A673 (cell line): ENCODE measurements at places on chromosomes 1 and 21. TPM values are rescaled to one million over a fixed set of nuclear protein-coding genes. Genes with fewer than 3 reads are reported as not detected.

GRCh38 chr1:145962157-145963102 lies 1.9 kb downstream of the ANKRD34A start:
- H3K4me1 ChIP-seq: peaks cover 33% of the 10 kb centered on the region
- peak overlapping the region; percentile 71 for H3K4me3 ChIP-seq
- no peaks in the 10 kb centered on the region for H3K36me3 ChIP-seq
- peak overlapping the region; percentile 0 for H3K27ac ChIP-seq
- no peaks in the 10 kb centered on the region for H3K27me3 ChIP-seq
- peak; percentile 54 for DNase-seq

DNA sequence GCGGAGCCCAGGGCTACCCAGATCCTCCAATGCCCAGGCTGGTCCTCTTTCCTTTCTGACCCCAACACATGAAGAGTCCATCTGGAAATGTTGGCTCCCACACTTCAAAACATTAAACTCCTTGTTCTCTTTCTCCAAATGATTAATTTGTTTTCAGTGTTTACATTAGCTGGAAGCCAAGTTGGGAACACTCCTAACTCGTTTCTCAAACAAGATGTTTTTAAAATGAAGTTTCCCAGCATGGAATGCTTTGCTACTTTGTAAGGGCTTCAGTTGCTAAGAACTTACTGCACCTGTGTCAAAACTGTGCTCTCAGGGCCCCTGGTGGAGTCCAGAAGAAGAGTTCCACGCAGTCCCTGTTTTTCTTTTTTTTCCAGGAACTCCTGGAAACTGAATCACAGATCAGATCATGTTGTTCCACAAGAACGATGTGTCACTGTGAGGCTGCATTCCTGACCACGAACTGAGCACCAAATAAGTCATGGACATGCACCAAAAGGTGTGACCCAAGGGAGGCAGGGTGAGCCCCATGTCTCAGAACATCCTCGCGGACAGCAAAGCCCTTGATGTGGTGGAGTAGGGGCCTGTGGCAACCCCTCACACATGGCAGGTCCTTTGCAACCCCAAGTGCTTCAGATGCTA lies 257.3 kb downstream of the KCNJ6 start:
- H3K27me3 ChIP-seq: peaks cover 7% of the 10 kb centered on the region
- H3K4me1 ChIP-seq: no peaks in the 10 kb centered on the region
- no peak for DNase-seq
- H3K27ac ChIP-seq: no peak overlapping the region

DNA sequence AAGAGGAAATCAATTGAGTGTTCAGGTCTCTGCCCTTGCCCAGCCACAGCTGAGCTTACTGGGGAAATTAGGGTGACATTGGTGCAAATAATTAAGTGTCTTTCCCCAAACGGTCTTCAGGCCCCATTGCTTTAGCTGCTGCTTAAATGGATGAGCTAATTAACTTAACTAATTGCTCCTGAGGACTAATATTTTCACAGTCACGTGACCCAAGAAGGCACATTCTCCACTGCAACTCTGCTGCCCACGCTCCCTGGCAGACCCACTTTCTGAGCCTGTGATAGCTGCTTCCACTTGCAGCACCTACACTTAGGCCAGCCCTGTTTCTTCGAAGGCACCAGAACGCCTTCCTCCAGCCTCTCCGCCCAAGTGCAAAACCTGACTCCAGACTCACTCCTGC lies 56.2 kb downstream of the SYT2 start:
- no peak overlapping the region for H3K4me3 ChIP-seq
- no peaks in the 10 kb centered on the region for H3K27me3 ChIP-seq
- H3K4me1 ChIP-seq: peaks cover 6% of the 10 kb centered on the region
- no peaks in the 10 kb centered on the region for H3K36me3 ChIP-seq
- no peak overlapping the region for H3K27ac ChIP-seq
- DNase-seq: no peak

GRCh38 chr1:89167590-89168230 lies 8.1 kb downstream of the GBP7 start:
- H3K4me1 ChIP-seq: peaks cover 10% of the 10 kb centered on the region
- H3K4me3 ChIP-seq: no peak overlapping the region
- H3K27me3 ChIP-seq: no peaks in the 10 kb centered on the region
- H3K36me3 ChIP-seq: no peaks in the 10 kb centered on the region
- H3K27ac ChIP-seq: no peak overlapping the region

DNA sequence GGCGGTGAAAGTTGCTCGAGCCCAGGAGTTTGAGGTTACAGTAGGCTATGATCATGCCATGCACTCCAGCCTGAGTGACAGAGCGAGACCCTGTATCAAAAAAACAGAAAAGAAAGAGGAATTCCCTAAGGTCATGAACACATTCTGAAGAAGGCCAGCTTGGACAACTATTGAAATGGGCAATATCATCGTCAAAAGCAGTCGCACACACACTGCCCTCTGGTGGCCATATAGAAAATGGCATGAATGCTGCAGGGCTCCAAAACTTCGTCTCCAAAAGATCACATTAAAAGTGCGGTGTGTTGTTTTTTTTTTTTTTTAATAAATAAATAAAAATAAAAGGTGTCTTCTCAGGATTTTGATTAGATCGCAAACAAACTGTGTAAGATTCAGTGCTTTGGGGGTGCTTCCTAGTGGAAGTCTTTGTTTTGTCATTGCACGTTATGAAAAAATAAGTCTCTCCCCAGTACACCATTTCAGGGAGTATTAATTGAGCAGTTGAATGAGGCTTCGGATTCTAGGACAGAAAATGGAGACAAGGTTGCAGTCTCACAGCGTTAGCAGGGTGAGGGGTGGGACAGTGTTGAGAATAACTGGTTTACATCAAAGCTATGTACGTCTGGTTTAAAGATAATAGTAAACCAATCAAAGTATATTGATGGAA lies 87.5 kb upstream of the FMN2 start:
- H3K36me3 ChIP-seq: no peaks in the 10 kb centered on the region
- peaks cover 1% of the 10 kb centered on the region for H3K27me3 ChIP-seq
- no peak overlapping the region for H3K27ac ChIP-seq
- H3K4me1 ChIP-seq: no peaks in the 10 kb centered on the region

GRCh38 chr1:32900956-32901822 lies at the start of gene TMEM54:
TMEM54 (minus strand) TSS chr1:32901389; CDS start chr1:32901238, 151 bp downstream.
- peaks cover 5% of the 10 kb centered on the region for H3K27me3 ChIP-seq
- peak within 1 kb of the TSS; percentile 49 for H3K4me3 ChIP-seq
- no peak for DNase-seq
- H3K4me1 ChIP-seq: peaks cover 7% of the 10 kb centered on the region
- H3K27ac ChIP-seq: no peak within 1 kb of the TSS
- H3K36me3 ChIP-seq: no peaks in the 10 kb centered on the region

- DNase-seq: no peak
- no peak overlapping the region for H3K4me3 ChIP-seq
- peaks cover 51% of the 10 kb centered on the region for H3K27me3 ChIP-seq
- H3K4me1 ChIP-seq: no peaks in the 10 kb centered on the region
- H3K36me3 ChIP-seq: no peaks in the 10 kb centered on the region
- H3K27ac ChIP-seq: no peak overlapping the region
These were observed 9.1 kb downstream of the SYT2 start for GRCh38 chr1:202701200-202701599.

DNA sequence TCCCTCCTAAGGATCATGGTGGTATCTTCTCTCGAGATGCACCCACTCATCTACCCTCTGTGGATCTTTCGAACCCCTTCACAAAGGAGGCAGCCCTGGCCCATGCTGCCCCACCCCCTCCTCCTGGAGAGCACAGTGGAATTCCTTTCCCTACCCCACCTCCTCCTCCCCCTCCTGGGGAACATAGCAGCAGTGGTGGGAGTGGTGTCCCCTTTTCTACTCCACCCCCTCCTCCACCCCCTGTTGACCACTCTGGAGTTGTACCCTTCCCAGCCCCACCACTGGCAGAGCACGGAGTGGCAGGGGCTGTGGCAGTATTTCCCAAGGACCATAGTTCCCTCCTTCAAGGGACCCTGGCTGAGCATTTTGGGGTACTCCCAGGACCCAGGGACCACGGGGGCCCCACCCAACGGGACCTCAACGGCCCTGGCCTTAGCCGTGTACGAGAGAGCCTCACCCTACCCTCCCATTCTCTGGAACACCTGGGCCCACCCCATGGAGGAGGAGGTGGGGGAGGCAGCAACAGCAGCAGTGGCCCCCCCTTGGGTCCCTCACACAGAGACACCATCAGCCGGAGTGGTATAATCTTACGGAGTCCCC lies 14.5 kb upstream of the TARS2 start:
- H3K36me3 ChIP-seq: peaks cover 35% of the 10 kb centered on the region
- DNase-seq: no peak
- H3K27ac ChIP-seq: no peak overlapping the region
- no peak overlapping the region for H3K4me3 ChIP-seq
- H3K27me3 ChIP-seq: no peaks in the 10 kb centered on the region

- H3K4me1 ChIP-seq: no peaks in the 10 kb centered on the region
- peak; percentile 73 for DNase-seq
- no peak overlapping the region for H3K4me3 ChIP-seq
- H3K27me3 ChIP-seq: no peaks in the 10 kb centered on the region
- H3K27ac ChIP-seq: no peak overlapping the region
These were observed 45.8 kb upstream of the CRNN start for GRCh38 chr1:152459596-152460528.

DNA sequence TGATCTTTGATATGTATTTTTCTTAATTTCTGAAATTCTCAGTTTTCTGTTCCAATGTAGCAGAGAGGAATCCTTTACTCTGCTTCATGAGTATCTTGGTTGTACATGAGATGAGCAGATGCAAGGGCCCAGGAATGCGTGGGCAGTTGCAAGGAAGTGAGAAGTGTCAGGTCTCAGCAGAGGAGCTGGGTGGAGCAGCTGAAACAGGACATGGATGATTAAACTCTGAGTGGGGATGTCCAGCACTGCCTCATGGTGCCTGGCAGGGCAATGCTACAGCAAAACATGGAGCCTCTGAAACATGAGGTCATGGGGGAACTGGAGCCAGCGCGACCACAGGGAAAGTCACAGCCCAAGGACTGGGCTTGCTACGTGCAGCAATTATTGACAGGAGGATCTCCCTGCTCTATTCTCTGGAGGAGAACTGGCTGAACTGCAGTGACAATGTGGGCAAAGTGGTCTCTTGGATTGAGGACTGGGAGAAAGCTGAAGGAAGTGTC lies 48.4 kb downstream of the COLGALT2 start:
- no peak overlapping the region for H3K27ac ChIP-seq
- peaks cover 4% of the 10 kb centered on the region for H3K4me1 ChIP-seq
- H3K36me3 ChIP-seq: no peaks in the 10 kb centered on the region
- peak; percentile 65 for DNase-seq
- H3K27me3 ChIP-seq: no peaks in the 10 kb centered on the region

GRCh38 chr1:40848530-40849189 lies 13.5 kb downstream of the CITED4 start:
- no peaks in the 10 kb centered on the region for H3K4me1 ChIP-seq
- no peak overlapping the region for H3K4me3 ChIP-seq
- no peaks in the 10 kb centered on the region for H3K27me3 ChIP-seq
- H3K36me3 ChIP-seq: no peaks in the 10 kb centered on the region
- no peak overlapping the region for H3K27ac ChIP-seq

Gene LCE1D
- total RNA-seq: not detected in 2 replicates

Gene KDM5B
- 71.2 and 73.8 TPM in 2 replicates for total RNA-seq

Gene LINGO4
- total RNA-seq: not detected in 2 replicates

Gene FCAMR
- not detected in 2 replicates for total RNA-seq

Gene LRRN2
- not detected in 2 replicates for total RNA-seq
